Left lobe of liver (tissue), 2 donors: ENCODE measurements at places on chromosomes 3 and 15. TPM values are rescaled to one million over a fixed set of nuclear protein-coding genes. Genes with fewer than 3 reads are reported as not detected.
A peak's percentile ranks its signal among the peaks of the same experiment; 100 is the strongest.

The SPINK8 gene
- not detected for total RNA-seq

The TUSC7 gene
- total RNA-seq: not detected

The ZNF860 gene
- not detected for total RNA-seq

The CMC1 gene
- 12.4 TPM for total RNA-seq

The LYZL4 gene
- total RNA-seq: not detected

The PSMA4 gene
- total RNA-seq: 59.2 TPM

- DNase-seq: no peak
These were observed 29.1 kb upstream of the P4HTM start for GRCh38 chr3:48960841-48961413.

- DNase-seq: no peak
These were observed 751.7 kb upstream of the GOLIM4 start for GRCh38 chr3:168847291-168847883.

- peak; percentile 85 for DNase-seq
These were observed at the start of gene GYG1 for GRCh38 chr3:148991219-148992026. TSS of gene GYG1 (plus strand) at chr3:148991540. CDS start at chr3:148991641, 101 bp downstream.

DNA sequence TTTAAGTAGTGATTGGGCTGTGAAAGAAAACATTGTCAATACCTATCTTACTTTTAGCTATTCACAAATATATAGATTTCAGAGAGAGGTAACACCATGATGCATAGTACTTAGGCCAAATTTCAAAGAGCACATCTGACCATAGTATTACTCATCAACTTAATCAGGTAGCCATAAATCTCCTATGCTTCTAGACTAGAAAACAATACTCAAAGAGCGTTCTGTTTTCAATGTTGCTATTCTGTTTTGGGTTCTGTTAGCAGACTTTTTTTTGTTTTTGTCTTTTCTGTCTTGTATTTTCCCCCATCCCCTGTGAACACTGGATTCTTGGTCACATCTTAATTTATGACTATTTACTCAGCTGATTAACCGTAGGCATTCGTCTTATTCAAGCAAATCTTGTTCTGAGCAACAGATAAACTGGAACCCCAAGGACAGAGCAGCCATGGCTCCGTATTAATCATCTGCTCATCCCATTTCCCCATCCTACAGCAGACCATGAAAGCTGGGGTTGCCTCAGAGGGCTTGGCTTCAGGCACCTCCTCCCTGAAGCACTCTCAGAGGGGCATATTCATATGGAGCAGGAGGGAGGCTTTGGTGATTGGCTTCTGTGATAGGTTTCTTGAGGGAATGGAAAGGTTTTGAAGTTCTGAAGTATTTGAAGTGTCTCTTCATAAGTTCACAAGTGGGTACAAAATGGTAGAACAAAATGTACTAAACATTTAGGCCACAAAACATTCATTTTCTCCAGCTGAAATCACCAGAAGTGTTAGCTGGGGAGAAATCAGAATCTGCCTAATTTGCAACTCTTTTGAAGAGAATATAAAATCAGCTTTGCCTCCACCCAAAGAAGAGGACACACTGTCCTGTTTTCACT lies 105.3 kb downstream of the TNIK start:
- DNase-seq: no peak

GRCh38 chr15:52862677-52863076 lies 72.5 kb upstream of the ONECUT1 start:
- no peak for DNase-seq

DNA sequence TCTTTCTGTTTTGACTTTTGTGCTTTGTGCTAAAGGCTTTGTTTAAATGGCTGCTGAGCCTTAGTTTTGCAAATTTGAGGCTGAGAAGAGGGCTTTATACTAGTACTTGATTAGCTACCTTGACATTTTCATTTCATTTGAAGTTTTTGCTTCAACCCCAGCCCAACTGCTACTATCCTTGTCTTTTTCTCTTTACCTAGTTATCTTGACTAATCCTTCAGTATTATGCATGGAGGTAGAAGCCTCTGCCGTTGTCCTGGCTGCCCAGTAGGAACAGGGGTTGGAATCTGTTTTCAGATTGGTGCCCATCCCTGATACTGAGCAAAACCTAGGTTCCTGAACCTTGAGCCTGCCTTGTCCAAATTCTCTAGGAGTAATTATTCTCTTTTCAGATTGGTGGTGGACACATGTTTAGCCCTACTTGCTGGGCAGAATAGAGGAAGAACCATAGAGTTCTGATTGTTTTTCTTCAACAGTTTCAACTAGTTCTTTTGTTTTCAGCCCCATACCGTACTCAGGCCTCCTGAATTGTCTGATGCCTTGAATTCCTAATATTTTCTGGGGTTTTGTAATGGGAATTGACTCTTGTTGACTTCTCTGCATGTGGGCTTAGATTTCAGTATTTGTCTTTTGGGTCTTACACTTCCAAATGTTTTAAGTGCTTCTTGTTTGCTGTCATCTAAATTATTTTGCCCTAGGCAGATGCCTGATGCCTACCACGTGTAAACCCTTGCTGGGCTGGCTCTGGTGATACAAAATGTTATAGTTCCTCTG lies 143.2 kb downstream of the DOCK3 start:
- no peak for DNase-seq

DNA sequence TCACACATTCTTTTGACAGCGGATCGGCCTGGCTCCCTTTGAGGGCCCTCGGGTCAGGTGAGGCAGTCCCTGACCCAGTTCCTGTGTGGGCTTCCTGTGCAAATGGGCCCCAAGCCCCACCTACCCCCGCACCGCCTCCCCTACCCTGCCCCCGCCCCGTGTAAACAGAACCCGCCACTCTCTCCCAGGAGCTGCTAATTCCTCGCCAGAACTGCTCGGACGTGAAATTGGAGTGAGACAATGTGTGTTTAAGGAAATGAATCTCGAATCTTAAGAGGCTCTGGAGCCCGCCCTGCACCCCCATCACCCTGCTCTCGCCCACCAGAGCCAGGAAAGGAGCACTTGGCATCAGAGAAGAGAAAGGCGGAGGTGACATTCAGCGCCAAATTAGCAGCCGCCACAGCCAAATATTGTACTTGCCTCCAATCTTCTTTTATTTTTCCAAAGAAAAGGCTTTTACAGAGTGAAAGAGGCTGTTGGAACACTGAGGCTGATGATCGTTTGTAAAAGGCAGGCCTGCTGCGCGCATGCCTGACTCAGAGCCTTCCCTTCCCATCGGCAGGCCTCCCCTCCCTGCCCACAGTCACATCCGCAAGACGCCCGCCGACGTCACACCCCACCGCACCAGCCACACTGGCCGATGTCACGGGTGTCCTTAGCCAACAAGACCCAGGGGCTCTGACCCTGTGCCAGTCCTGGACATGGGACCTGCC lies 53.1 kb downstream of the CACNA2D2 start:
- no peak for DNase-seq

GRCh38 chr3:197746209-197746608 lies 3.5 kb upstream of the FYTTD1 start:
- no peak for DNase-seq

DNA sequence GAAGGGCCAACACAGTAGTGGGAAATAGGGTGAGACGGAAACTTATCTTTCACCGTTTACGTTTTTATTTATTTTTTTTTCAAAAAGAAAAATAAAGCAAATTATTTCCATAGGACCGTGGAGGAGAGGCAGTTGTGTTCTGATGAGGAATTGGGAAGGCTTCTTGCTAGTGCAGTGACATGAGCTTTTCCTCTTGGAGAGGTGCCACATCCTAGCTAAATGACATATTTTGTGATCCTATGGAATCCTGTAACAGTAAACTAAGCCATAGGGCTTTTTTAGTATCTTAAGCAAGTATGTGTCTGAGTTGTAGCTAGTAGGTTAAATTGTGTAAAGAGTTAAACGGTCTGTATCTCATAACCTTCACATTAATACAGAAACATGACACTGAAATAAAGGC lies 609.9 kb downstream of the RBMS3 start:
- no peak for DNase-seq

GRCh38 chr3:124428372-124429128 lies 301.7 kb upstream of the UMPS start:
- DNase-seq: no peak

DNA sequence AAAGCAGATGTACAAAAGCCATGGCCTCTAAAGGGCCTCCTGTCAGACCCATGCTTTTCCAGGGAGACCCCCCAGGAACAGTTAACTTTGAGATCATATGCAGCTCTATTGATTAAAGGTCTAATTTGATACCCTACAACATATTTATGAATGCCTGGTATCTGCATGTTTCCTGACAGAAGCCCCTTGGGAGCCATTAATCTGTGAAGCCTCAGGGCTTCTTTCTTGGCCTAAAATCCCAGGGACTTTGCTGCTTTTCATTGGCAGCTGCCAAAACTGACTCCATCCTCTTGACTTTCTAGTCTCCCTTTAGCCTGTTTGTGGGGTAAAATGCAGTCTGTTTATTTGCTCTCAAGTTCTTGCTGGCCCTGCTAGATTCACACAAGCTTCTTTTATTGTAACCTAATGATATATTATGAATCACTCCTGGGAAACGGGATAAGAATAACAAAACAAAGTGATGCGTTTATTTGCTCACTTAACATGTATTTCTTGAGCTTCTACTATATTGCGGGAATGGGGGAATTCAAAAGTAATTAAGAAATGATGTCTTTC lies 257.0 kb downstream of the LSAMP start:
- DNase-seq: no peak

DNA sequence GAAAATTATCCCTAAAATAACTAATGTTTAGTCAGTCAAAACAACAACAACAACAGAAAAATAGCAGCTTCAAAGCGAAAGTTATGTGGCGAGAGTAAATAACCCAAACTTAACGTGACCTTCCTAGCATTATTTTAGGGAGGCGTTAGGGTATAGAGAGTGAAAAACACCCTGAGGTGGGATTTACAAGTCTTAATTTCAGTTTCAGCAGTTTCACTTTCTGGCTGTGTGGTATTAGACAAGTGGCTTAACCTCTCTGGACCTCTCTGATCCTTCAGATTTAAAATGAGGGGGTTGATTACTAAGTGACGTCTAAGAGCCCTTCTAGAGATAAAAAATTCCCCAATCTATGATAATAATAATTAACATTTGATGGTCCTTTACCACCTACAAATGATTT lies 291.2 kb downstream of the ZBTB20 start:
- DNase-seq: no peak

GRCh38 chr3:29169451-29169850 lies 111.4 kb upstream of the RBMS3 start:
- no peak for DNase-seq

- no peak for DNase-seq
These were observed 655.2 kb downstream of the DIPK2A start for GRCh38 chr3:144626835-144627234.

GRCh38 chr15:64697911-64698369 lies 77.4 kb downstream of the RBPMS2 start:
- no peak for DNase-seq
